ENCODE measurements at places on chromosomes 16 and 17.

GRCh38 chr16:74695450-74696422 lies 4.9 kb downstream of the MLKL start:
- H3K4me1 ChIP-seq, result peaks cover 33% of the 10 kb centered on the region
- H3K27me3 ChIP-seq, result no peaks in the 10 kb centered on the region
- peak overlapping the region; percentile 43 for H3K27ac ChIP-seq
- H3K36me3 ChIP-seq, result peaks cover 29% of the 10 kb centered on the region
- H3K4me3 ChIP-seq, result peak overlapping the region; percentile 61
- peak; percentile 70 for DNase-seq

GRCh38 chr16:70774261-70774660 lies 26.7 kb downstream of the VAC14 start:
- no peak overlapping the region for H3K4me3 ChIP-seq
- no peaks in the 10 kb centered on the region for H3K27me3 ChIP-seq
- H3K4me1 ChIP-seq, result peaks cover 11% of the 10 kb centered on the region

DNA sequence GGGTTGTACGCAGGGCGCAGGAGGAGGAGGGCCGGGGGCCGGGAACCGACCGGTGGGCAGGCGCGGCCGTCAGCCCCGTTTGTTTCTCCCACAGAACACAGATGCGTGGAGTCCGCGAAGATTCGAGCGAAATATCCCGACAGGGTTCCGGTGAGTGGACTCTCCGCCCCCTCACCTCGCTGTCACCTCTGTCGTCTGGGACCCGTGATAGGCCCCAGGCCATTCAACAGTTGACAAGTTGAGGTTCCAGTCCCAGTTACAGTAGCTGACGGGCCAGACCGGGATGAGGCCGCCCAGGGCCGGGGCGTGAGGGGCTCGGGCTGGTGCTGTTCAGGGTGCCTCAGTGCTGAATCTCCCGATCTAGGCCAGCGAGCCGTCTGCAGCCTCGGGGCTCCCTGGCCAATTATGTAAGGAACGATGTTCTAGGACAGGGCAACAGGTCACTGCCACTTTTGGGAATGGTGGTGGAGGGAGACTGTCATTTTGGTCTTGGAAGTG lies 628 bp downstream of the GABARAPL2 start:
- peaks cover 43% of the 10 kb centered on the region for H3K36me3 ChIP-seq
- DNase-seq, result no peak
- H3K4me1 ChIP-seq, result peaks cover 68% of the 10 kb centered on the region
- H3K27me3 ChIP-seq, result no peaks in the 10 kb centered on the region

DNA sequence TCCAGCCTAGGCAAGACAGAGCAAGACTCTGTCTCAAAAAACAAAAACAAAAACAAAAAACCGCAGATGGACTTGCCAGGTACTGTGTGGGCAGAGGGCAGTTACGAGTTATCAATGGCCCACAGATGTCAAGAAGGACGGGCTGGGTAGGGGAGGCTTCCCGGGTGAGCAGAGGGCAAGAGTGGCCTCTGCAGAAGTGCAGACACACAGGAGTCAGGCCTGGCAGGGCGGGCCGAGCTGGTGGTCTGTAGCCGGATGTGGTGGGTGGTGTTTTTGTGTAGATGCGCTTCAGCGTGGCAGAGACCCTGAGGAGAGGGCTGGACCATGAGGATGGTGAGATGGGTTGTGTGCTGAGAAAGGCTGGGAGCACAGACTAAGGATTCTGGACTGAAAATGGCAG lies 44.9 kb upstream of the KDM6B start:
- H3K27me3 ChIP-seq, result peaks cover 6% of the 10 kb centered on the region
- no peak overlapping the region for H3K27ac ChIP-seq
- H3K4me3 ChIP-seq, result no peak overlapping the region

- no peaks in the 10 kb centered on the region for H3K4me1 ChIP-seq
- no peak for DNase-seq
- no peak overlapping the region for H3K27ac ChIP-seq
- H3K27me3 ChIP-seq, result peaks cover 27% of the 10 kb centered on the region
- H3K4me3 ChIP-seq, result no peak overlapping the region
These were observed 25.5 kb upstream of the CACNG5 start for GRCh38 chr17:66809408-66809807.

DNA sequence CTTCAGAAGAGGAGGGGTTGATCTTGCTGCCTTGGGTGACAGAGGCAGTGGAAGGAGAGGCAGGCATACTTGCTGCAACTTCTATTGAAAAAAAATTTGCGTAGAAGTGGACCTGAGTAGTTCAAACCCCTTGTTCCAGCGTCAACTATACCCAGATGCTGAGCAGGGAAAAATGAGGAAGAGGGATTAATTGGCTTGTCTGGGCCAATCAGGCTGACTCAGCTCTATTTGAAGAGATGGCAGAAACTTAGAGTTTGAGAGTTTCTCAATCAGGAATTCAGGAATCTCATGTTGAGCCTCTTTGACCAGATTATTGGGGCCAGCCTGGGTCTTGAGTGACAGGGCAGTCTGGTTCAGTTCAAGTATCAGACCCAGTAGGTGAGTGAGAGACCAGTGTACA lies 17.6 kb downstream of the CASC3 start:
- peaks cover 45% of the 10 kb centered on the region for H3K36me3 ChIP-seq
- H3K4me3 ChIP-seq, result no peak overlapping the region
- H3K27me3 ChIP-seq, result no peaks in the 10 kb centered on the region
- no peak for DNase-seq
- H3K27ac ChIP-seq, result no peak overlapping the region

- H3K4me3 ChIP-seq, result no peak overlapping the region
- H3K27ac ChIP-seq, result no peak overlapping the region
- no peaks in the 10 kb centered on the region for H3K36me3 ChIP-seq
- no peak for DNase-seq
These were observed 56.0 kb downstream of the PSMD12 start for GRCh38 chr17:67310406-67310805.

DNA sequence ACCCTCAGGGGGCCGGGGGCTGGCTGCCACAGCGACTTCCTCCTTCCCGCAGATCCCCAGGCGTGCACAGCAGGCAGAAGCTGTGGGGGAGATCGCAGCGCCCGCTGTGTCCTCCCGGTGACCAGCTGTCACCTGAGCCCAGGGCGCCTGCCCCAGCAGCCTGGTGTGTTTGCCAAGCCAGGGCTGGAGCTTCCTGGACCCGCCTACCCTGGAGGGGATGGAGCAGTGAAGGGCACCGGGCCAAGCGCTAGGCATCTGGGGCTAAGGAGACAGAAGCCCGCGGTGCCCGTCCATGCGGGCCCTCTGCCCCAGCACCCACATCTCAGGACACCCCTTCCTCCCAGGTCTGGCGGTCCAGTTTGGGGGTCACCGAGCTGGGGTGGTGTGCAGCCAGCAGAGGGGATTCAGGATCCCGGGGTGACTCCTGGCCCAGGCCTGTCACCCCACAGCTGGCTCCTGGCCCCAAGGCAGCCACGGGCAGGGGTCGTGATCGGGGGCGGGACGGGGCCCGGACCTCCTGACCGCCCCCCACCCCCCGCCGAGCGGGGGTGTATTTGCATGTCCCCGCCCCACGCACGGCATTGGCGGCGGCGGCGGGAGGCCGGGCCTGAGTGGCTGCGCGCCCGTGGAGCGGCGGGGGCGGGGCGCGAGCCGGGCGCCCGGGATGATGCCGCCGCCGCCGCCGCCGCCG lies at the start of gene RAB26:
Gene RAB26 (plus strand): TSS at position 645 of the 691 bp plus-strand sequence. CDS start 159 bp downstream, outside the sequence.
- peak; percentile 83 for DNase-seq
- peak within 1 kb of the TSS; percentile 93 for H3K27ac ChIP-seq
- H3K36me3 ChIP-seq, result peaks cover 8% of the 10 kb centered on the region
- peak within 1 kb of the TSS; percentile 66 for H3K4me3 ChIP-seq
- peaks cover 59% of the 10 kb centered on the region for H3K4me1 ChIP-seq

DNA sequence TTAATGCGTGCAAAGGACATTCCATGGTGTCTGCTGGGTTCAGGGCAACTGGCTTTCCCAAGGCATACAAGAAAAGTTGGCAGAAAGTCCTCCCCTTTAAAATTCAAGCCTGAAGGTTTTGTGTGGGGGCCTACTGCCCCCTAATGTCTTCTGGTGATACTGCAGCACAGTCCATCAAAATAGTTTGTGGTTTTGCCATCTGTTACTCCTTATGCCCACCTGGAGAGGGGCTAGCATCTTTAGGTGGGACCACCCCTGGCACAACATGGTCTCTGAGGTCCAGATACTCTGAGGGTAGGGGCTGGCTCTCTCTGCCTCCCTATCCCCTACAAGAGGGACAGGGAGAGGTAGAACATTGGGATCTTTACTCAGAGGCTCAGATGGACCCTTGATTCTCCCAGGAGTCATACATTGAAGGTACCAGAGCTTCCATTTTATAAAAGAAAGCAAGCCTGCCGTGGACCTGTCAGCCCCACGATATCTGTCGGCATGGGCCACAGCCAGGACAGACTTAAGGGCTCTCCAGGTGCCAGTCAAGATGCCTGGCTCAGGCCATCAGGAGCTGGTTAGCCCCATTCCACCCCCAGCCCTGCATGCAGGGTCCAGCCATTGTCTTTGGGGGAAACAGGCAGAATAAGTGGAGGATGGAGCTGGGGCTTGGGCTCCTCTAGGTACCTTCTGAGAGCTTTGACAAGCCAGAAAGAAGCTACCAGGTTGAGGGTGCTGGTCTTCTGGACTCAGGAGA lies 6.3 kb downstream of the ESRP2 start:
- no peak overlapping the region for H3K4me3 ChIP-seq
- peaks cover 26% of the 10 kb centered on the region for H3K4me1 ChIP-seq
- no peaks in the 10 kb centered on the region for H3K27me3 ChIP-seq
- H3K27ac ChIP-seq, result no peak overlapping the region
- no peak for DNase-seq
- H3K36me3 ChIP-seq, result no peaks in the 10 kb centered on the region
